ENCODE measurements at places on chromosomes 4 and X.

GRCh38 chr4:38322714-38323113 lies 341.3 kb upstream of the KLF3 start:
- no peak for DNase-seq

DNA sequence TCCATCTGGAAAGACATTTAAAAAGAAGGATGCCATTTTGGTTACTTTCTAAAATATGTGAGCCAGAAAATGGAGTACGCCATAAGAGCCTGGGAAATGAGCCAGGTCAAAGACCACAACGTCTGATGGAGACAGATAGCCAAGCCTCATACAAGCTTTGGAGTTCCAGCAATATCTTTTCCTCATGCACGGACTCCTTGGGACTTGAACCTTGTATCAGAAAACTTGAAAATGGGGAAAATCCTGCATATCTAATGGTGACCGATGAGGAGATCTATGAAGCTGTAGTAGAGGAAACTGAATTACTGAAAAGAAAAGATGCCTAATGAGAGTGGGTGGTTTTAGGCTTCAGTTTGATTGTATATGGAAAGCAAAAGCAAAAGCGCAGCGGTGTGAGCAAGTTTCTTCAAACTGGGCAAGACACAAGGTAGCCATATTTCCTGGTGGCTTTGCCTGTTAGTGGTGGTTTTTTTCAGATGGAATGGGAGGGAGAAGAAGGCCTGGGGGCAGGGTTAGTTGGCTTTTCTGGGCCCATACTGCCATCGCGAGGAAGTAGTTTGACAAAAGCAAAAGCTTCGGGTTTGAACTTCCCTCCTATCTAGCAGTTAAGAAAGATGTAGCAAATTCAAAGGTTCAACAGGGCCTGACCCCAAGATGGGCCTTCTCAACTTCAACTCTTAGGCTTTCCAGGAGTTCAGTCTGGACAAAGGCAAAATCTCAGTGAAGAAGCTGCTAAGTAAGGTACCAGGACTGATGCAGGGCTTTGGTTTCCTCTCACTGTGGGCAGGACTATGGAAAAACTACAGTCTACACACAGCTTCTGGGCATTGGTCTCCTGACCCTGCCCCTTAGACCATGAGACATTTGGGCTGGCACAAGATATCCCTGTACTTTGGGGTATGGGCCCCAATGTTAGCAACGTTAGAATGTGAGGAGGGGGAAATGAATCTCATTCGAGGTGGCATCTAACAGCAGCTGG lies 210.0 kb upstream of the STK26 start:
- no peak for DNase-seq

GRCh38 chr4:6294705-6295421 lies 25.2 kb downstream of the WFS1 start:
- no peak for DNase-seq

GRCh38 chr4:101190751-101191150 lies 156.6 kb downstream of the PPP3CA start:
- no peak for DNase-seq

DNA sequence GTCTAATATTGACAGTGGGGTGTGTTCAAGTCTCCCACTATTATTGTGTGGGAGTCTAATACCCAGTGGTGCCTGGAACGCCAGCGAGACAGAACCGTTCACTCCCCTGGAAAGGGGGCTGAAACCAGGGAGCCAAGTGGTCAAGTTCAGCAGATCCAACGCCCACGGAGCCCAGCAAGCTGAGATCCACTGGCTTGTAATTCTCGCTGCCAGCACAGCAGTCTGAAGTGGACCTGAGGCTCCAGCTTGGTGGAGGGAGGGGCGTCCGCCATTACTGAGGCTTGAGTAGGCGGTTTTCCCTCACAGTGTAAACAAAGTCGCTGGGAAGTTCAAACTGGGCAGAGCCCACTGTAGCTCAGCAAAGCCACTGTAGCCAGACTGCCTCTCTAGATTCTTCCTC lies 407.3 kb downstream of the DMD start:
- no peak for DNase-seq

- no peak for DNase-seq
Observed at GRCh38 chr4:184575306-184575705, 73.9 kb downstream of the CASP3 start.

- no peak for DNase-seq
Observed at GRCh38 chr4:52752936-52753335, 1.7 kb upstream of the ERVMER34-1 start.

GRCh38 chr4:28006021-28006420 lies 1145.4 kb downstream of the STIM2 start:
- DNase-seq = no peak

DNA sequence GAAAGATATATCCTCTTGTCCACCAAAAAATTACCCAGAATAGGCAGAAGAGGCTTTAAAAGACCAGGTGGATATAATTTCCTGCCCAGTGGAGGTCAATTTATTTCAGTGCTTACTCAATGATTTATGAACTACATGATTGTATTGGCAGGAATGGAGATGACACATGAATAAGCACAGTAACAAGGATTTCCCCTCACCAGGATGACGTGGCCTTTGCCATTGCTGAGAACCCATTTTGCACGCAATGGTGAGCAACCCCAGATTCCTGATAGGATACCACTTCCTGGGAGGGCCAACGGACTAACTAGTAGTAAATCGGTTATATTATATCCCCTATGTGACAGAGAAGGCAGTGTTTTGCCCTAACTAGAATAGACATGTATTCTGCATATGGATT lies 11.6 kb upstream of the TTC29 start:
- no peak for DNase-seq

GRCh38 chr4:98232202-98232601 lies 29.0 kb upstream of the RAP1GDS1 start:
- DNase-seq = no peak

- DNase-seq = no peak
Observed at GRCh38 chr4:101205916-101206315, 141.4 kb downstream of the PPP3CA start.

- no peak for DNase-seq
Observed at GRCh38 chrX:5771441-5771840, 457.2 kb downstream of the NLGN4X start.

GRCh38 chrX:103211012-103211715 lies 3.7 kb upstream of the BEX4 start:
- peak; percentile 22 for DNase-seq

DNA sequence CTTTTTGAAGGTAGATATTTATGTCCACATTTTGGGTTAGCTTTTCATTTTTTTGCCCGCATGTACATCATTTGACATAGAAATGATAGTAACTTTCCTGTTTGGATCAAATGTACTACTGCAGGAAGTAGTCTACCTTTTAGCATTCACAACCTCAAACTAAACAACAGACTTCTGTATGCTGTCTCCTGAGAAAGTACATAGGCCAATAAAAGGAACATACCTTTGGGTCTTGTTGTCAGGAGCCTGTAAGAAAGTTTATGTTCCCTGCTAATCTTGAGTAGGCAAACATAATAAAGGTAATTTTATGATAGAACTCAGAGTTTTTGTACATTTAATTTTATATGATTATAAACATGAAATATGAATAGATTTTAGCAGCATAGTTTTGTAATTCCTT lies 54.2 kb downstream of the STAG2 start:
- no peak for DNase-seq

DNA sequence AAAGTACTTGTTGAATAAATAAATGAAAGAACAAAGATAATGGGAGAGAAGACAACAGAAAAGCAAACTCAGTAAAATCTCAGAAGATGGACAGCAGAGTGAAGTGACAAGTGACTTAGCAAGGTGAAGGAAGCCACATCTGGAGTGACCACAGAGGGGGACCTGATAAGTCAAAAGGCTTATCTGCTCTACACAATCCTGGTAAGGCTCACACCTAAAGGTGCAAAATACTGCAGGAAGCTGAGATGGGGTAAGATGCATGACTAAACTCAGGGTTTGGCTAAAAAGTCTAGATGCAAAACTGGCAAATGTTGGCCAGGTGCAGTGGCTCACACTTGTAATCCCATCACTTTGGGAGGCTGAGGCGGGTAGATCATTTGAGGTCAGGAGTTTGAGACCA lies 22.2 kb downstream of the TRMT2B start:
- DNase-seq = no peak

DNA sequence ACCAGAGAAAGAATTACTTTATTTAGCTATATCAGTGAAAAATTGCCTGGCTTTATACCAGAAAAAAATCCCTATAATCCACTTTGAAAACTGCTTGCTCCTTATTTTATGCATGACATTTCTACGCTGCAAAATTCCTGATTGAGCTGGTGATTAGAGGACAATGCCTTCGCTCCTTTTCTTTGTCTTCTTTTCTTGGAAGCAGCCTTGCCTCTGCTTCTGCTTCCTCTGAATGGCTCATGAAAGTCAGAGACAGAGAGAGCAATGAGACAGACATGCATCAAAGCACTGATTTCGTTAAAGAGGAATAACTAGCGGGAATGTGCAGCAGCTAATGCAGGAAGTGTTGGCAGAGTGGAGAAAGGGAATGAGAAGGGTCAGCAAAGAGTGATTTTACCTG lies 294.3 kb upstream of the IGFBP7 start:
- DNase-seq = no peak

DNA sequence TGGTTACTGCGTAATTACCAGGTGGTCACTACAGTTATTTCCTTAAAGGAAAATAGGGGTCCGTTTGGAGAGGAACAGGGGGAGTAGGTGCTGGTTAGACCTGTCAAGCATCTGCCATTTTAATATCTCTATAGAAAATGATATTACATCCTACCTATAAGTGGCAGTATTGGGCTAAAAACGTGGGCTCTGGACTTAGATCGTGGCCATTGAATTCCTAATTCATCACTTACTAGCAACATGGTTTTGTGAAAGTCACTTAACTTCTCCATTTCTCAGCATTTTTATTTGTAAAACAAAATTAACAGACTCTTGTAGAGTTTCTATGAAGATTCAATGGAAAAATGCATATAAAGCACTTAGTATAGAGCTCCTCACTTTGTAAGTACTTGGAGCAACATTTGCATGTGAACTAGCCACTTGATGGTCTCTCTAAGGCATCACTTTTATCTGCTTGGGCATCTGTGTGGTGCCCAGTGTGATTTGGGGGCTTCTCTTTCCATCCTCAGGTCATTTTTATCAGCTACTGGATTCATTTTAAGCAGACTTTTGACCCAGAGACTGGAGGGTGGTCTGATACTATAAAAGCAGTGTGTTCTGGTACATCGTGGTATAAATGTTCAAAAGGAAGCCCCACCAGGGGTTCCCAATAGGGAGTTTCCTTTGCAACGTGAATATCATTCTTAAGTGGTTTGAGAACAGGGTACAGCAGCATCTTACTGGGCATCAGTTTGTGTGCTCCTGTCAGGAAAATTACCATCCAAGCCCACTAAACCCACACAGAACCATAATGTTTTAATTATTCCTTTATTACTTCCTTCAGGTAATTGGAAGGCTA lies 42.7 kb upstream of the RASSF6 start:
- DNase-seq = no peak

- no peak for DNase-seq
Observed at GRCh38 chrX:69469975-69470374, 34.2 kb upstream of the NALF2 start.

- peak; percentile 38 for DNase-seq
Observed at GRCh38 chr4:83639849-83640493, 104.1 kb downstream of the GPAT3 start.

- no peak for DNase-seq
Observed at GRCh38 chr4:31366041-31366440, 645.9 kb downstream of the PCDH7 start.

GRCh38 chr4:81492606-81493230 lies 21.0 kb upstream of the RASGEF1B start:
- DNase-seq = no peak

- no peak for DNase-seq
Observed at GRCh38 chr4:7585768-7586167, 151.0 kb upstream of the PSAPL1 start.

- no peak for DNase-seq
Observed at GRCh38 chrX:3143043-3143799, 102.0 kb downstream of the ARSF start.

- DNase-seq = no peak
Observed at GRCh38 chr4:34731070-34731469, 1513.2 kb downstream of the ARAP2 start.

DNA sequence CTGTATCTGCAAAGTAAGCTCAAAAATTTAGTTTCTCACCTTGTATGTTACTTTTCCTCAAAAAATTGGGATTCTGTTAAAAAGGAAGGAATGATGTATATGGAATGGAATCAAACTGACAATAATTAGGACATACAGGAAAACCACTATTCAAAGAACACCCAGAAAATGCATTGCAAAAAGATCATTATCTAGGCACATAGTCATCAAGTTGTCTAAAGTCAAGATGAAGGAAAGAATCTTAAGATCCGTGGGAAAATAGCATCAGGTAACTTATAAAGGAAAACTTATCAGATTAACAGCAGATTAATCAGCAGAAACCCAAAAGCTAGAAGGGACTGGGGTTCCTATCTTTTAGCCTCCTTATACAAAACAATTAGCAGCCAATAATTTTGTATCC lies 23.1 kb upstream of the PLK4 start:
- DNase-seq = no peak

DNA sequence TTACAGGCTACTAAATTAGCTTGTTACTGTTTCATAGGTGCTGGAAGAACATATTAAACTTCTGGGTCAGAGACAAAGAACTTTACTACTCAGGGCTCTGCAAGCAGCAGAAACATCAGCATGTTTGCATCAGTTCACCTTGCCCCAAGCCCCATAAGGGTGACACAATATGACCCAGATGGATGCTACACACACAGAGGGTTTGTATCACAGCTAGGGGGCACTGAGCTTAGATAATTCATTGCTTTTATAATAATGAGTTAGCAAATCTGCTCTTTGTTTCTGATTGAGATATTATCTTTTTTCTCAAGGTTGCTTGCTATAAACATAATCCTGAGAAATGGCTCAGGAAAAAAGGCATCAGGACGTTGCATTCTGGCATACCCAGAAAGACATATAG lies 4.8 kb upstream of the SYNPO2 start:
- no peak for DNase-seq

- DNase-seq = no peak
Observed at GRCh38 chr4:40720351-40720750, 29.4 kb upstream of the NSUN7 start.

- DNase-seq = no peak
Observed at GRCh38 chrX:9533611-9534010, 68.8 kb downstream of the TBL1X start.

GRCh38 chr4:2290974-2291704 lies 29.2 kb upstream of the MXD4 start:
- no peak for DNase-seq

DNA sequence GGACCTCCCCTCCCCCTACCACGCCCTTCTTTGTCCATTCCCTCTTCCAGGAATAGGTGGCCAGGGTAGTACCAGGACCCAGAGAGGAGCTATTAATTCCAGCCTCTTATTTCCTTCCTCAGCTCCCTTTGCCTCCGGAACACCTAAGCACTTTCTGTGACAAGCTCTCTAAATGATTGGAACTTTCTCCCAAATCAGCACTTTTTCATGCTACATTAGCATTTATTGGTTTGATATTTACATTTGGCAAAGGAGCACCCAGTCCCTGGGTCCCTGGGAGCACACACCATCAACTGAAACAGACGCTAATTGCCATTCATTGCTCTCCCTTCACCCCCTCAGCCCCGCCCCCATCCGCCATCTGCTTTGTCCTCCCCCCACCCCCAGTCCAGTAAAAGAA lies 182.0 kb upstream of the BCOR start:
- DNase-seq = no peak

Measured in WTC11 (cell line).